H1 (cell line): ENCODE measurements at places on chromosomes 13 and 19. TPM values are rescaled to one million over a fixed set of nuclear protein-coding genes. Genes with fewer than 3 reads are reported as not detected.

The NANOS3 gene
- 0.14 and 0.62 TPM in 2 replicates for polyA plus RNA-seq

DNA sequence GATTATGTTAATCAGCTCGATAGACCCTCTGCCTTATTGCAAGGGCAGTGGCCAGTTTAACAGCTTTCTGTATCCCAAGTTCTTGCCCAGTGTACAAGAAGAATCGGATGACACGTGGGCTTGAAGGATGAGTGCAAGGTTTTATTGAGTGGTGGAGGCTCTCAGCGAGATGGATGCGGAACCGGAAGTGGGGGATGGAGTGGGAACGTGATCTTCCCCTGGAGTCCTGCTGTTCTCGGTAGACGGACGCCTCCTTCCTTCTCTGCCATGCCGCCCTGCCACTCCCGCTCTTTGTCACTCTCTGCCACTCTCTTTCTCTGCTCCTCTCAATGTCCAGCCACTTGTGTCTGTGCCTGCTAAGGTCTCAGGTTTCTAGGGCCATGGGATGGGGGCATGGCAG, 21.0 kb downstream of the RFXAP start:
- DNase-seq = no peak

DNA sequence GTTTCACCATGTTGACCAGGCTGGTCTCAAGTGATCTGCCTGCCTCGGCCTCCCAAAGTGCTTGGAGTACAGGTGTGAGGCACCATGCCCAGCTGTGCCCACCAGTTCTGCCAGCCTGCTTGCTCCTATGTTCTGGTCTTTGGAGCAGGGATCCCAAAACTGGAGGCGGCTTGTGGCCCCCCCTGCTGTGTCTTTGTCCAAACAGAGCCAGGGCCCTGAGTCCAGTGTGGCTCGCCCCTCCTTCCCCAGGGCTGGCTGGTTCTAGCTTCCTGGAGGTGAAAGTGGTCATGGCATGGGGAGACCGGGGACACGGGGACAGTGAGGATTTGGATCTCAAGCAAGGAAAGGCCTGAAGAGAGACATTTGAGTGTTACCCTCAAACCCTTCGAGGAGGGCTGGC, 11.5 kb upstream of the TINCR start:
- no peak for DNase-seq

DNA sequence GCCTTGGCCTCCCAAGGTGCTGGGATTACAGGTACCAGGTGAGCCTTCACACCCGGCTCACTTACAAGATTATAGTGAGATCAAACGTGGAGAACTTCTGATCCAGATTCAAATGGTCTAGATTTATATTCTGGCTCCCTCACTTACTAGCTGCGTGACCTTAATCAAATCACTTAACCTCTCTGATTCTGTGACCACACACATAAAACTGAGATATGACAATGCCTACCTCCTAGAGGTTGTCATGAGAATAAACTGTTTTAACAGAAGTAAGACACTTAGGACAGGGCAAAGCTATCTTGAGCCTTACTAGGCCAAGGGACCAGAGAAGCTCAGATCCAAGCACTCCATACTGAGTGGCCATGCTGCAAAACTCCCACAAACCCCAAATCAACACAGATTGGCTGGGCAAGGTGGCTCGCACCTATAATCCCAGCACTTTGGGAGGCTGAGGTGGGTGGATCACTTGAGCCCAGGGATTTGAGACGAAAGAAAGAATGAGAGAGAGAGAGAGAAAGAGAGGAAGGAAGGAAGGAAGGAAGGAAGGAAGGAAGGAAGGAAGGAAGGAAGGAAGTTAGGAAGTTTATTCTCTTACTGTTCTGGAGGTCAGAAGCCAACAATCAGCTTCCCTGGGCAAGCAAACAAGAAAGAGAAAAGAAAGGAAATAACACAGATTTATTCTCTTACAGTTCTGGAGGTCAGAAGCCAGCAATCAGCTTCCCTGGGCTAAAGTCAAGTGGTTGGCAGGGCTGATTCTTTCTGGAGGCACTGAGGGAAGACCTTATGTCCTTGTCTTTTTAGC, 46.1 kb upstream of the MAP3K10 start:
- DNase-seq = no peak

- DNase-seq = no peak
Measured at GRCh38 chr13:110352735-110353134, 45.7 kb downstream of the COL4A2 start.

GRCh38 chr13:113427562-113428468, 25.5 kb downstream of the ADPRHL1 start:
- DNase-seq = no peak

- DNase-seq = no peak
Measured at GRCh38 chr19:45507872-45508416, 665 bp downstream of the VASP start.

- DNase-seq = no peak
Measured at GRCh38 chr13:43773602-43774001, 13.2 kb downstream of the ENOX1 start.

DNA sequence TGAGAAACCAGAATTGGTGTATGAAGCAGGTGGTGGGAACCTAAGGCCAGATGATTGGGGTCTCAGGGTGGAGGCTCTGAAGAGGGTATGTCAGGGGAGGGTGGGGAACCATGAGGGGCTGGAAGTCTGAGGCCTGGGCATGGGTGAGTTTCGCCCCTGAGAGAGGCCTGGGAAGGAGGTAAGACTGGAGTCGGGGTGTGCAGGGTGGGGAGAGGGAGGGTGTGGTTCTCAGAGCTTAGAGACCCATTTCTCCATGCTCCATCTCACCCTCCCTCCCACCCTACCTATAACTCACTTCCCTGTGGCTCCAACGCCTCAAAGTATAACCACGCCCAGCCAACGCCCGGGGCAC, 1.0 kb upstream of the KLHL26 start:
- no peak for DNase-seq

DNA sequence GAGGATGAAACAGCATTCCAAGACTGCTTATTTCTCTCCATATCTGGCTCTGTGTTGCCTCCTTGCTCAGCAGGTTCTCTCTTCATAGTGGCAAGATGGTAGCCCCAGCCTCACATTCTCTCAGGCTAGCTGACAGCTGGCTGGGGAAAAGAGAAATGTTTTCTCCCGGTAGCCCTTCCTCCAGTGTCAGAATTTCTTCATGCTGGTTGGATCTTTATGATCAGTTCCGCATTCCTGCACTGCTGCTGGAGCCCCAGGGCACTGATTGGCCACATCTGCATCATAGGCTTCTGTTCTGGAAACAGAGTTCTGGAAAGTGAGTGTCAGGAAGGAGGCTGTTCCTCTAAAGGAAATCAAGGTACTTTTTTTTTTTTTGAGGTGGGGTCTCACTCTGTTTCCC, 24.6 kb downstream of the POP4 start:
- DNase-seq = no peak

GRCh38 chr19:16218851-16219250, 21.1 kb downstream of the AP1M1 start:
- no peak for DNase-seq

- no peak for DNase-seq
Measured at GRCh38 chr19:45558399-45558878, 26.2 kb downstream of the OPA3 start.
